ENCODE measurements at places on chromosomes 7 and 10. TPM values are rescaled to one million over a fixed set of nuclear protein-coding genes. Genes with fewer than 3 reads are reported as not detected.

GPER1 gene
- 1.2 TPM for total RNA-seq

PIK3CG gene
- not detected for total RNA-seq

MCMBP gene
- 76.8 TPM for total RNA-seq

UNC5B gene
- 3.3 TPM for total RNA-seq

ZCCHC24 gene
- total RNA-seq: 2.6 TPM

SH2B2 gene
- 3.2 TPM for total RNA-seq
